NCI-H1048 (cell line): ENCODE measurements at places on chromosomes 2 and 18.

- no peak for DNase-seq
These were observed 23.8 kb downstream of the WDR75 start for GRCh38 chr2:189465076-189465475.

DNA sequence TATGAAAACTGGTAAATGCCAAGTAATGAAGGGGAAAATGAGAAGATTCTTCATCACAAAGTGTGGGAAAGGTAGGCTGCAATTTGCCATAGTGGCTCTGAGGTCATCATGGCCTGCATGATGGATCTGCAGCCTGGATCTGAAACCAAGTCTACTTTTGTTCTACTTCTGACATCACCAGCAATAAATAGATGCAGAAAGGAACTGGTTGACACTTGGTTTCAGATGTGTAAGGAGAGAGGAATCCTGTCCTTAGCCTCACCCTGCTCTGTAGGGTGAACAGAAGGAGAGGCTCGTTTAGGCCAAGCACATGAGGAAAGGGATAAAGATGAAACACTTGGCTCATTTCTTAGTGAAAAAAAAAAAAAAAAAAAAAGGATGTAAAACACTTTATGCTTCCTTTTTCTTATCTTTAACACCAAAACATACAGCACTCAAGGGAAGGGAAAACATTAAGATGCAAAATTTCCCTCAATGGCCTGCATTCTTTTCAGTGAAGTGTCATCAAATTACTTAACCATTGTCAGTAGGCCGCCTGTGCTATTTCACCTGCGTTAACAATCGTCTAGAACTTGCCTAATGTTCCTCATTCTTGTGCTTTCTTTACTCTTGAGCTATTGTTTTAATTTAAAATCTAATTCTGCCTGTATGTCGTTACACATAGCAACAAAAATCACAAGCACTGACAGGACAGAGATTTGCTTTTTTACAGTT is 3.9 kb downstream of the NEB start:
- no peak for DNase-seq

DNA sequence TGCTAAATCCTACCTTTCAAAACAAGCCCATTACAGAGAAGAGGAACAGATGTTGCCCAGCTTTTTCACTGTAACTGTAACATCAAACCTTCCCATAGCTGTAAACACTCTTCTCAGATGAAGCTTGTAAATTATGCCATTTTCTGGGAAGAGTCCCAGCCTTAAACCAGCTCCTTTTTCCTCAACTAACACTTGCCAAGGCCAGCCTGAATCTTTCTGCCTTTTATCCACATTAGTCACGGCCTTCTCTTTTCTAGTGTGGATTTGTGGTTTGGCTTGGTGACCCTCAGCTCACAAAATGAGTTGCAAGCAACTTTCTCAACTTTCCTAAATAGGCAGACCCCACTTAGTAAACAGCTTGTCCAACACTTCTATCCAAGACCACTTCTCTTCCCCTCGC is 90.2 kb downstream of the CABLES1 start:
- no peak for DNase-seq

DNA sequence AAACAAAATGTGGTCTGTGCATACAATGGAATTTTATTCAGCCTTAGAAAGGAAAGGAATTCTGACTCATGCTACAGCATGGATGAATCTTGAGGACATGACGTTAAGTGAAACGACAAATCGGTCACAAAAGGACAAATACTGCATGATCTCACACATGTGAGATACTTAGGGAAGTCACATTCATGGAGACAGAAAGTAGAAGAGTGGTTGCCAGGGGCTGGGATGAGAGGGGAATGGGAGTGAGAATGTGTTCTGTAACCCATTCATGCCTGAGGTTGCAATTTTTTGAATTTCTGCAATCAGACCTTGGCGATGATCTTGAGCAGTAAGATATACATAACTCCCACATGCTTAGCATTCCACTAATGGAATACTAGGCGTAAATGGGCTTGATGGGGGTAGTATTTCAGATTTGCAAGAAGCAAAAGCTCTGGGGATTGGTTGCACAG is 22.0 kb downstream of the FHL2 start:
- DNase-seq, result no peak

- DNase-seq, result no peak
These were observed 878.8 kb downstream of the RNF144A start for GRCh38 chr2:7795778-7796563.

DNA sequence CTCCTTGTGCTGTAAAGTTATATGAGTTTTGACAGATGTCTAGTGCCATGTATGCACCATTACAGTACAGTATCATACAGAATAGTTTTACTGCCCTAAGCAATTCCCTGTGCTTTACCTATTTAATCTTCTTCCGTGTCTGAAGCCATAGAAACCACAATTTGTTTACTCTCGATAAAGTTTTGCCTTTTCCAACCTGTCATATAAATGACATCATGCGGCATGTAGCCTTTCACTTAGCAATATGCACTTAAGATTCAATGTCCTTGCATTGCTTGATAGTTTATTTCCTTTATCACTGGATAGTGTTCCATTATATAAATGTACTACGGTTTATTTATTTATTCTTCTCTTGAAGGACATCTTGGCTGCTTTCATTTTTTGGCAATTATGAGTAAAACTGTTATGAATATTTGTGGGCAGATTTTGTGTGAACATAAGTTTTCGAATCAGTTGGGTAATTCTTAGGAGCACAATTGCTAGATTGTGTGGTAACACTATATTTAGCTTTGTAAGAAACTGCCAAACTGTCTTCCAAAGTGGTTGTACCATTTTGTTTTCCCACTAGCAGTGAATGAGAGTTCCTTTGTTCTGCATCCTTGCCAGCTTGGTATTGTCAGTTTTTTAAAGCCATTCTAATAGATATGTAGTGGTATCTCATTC is 136.8 kb upstream of the MAP3K20 start:
- no peak for DNase-seq

DNA sequence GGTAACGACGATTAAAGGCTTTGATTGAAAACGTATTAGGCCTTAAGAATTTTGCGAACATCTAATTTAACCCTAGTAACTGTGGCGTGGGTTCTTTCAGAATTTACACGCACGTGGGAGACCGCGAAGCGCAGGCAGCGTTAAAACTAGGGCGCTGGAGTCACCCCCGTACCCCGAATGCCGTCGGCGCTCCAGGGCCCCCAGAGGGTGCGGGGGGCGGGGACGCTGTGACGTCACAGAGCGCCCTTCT is 673 bp upstream of the SMCHD1 start:
- DNase-seq, result no peak

- no peak for DNase-seq
These were observed 284.7 kb upstream of the VWC2L start for GRCh38 chr2:214126135-214126534.

DNA sequence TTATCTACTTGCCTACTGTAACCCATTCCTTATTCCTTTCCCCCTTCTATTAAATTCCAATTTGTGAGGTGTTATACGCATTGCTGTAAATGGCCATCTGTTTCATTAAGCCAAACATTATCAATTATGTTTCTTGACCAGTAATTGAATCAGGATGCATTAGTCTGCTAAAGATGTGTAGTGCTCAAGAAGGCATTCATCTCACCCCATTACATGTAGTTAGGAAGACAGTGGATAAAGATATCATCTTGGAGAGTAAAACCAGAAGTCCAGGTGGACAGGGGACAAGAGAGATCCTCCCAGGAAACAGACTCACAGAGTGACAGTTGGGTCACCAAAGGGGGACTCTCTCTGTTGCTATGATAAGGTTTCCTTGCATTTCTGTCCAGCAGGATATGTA is 73.3 kb upstream of the FAM98A start:
- DNase-seq, result no peak

DNA sequence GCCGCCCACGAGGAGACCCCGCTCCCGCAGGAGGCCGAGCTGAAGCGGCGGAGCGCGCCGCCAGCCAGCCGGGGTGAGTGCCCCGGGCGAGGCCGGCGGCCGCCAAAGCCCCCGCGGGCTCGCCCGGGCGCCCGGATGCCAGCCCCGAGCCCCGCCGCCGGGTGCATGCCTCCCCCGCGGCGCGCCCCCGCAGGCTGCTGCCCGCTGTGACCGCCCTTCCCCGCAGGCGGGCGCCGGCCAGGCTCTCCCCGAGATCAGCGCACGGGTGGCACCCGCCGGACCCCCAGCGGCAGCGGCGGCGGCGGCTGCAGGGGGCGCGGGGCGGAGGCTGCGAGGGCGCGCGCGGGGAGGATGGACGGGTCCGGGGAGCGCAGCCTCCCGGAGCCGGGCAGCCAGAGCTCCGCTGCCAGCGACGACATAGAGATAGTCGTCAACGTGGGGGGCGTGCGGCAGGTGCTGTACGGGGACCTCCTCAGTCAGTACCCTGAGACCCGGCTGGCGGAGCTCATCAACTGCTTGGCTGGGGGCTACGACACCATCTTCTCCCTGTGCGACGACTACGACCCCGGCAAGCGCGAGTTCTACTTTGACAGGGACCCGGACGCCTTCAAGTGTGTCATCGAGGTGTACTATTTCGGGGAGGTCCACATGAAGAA is 470 bp downstream of the KCNF1 start:
- DNase-seq, result no peak

DNA sequence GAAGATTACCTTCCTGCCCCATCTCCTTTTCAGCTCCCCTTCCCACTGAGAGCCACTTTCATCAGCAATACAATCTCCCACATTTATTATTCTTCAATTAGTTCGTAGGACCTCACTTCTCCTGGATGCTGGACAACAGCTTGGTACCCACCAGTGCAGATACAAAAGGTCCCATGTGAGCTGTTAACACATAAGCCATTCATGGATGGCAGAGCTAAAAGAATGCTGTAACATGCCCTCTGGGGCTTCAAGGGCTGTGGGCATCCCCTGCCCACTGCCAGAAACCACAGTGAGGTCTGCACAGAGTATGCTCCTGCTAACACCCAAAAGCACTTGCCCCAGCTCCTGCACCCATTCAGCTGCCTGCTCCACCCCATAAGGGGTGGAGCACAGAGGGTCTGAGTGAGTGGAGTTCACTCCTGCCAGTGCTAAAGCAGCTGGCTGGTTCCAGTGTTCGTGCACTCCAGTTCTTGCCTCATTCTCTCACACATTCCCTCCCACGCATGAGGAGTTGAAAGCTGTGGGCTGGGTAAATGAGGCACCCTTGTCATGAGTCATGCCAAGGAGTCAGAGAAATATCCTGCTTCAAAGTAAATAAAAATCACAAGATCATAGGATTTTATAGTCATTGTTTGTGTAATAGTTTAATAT is 305.9 kb upstream of the TMEFF2 start:
- no peak for DNase-seq

GRCh38 chr2:164933671-164934189 is 21.6 kb downstream of the SLC38A11 start:
- no peak for DNase-seq

DNA sequence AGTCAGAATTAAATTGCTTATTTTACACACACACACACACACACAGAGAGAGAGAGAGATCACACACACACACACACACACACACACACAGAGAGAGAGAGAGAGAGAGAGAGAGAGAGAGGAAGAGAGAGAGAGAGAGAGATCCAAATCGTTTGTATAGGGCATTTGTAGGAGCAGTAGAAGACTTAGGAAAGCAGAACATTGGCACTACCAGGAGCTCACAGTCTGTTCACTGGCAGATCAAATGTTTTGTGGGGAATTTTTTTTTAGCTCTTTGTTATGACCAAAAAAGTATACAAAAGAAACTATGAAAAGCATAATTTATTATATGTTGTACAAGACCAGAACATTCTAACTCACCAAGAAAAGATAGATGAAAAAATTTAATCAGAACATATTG is 81.8 kb downstream of the MBD5 start:
- no peak for DNase-seq

- DNase-seq, result no peak
These were observed 109.7 kb upstream of the ARL5A start for GRCh38 chr2:151937966-151938365.

GRCh38 chr2:143698352-143698751 is 569.1 kb downstream of the ARHGAP15 start:
- DNase-seq, result no peak

DNA sequence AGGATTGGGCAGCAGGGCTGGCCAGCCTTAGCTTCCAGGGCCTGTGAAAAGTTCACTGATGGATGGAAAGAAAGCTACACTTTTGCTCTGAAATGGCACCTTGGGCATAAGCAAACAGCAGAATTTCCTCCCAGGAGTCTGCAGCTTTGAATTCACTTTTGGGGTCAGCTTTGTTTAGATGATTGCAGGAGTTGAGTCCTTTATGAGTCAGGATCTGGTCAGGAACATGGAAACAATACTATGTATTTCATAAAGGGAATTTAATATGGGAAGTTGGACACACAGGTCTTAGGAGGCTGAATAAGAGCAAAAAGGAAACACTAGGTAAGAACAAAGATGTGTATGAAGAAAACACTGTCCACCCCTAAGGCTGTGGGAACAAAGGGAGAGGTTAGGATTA is 345.3 kb downstream of the TSN start:
- DNase-seq, result no peak

- DNase-seq, result no peak
These were observed at the start of gene CDK15 for GRCh38 chr2:201806442-201807170. Gene CDK15, plus strand, starts transcription at chr2:201806537. Its CDS starts 128 bp downstream, at chr2:201806665.

GRCh38 chr18:36188916-36189315 is 1.6 kb downstream of the MOCOS start:
- no peak for DNase-seq

DNA sequence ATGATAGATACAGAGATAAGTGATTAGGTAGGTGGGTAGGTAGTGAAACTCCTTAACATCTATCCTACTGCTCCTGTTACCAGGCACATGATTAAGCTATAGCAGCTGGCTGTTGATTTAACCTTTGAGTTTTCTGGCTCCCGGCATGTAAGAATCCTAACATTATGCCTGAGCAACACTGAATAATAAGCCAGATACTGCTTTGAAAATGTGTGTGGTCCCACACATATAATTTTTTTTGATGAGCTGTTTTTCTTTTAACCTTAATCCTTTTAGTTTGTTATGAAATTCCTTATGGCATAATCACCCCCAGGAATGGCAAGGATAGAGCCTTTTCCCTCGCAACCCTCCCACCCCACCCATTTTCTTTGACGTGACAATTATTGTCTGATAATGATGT is 104.2 kb upstream of the NEUROD1 start:
- DNase-seq, result no peak

GRCh38 chr2:166917415-166917814 is 29.1 kb downstream of the XIRP2 start:
- no peak for DNase-seq

GRCh38 chr18:31983020-31983419 is 35.6 kb upstream of the RNF125 start:
- DNase-seq, result no peak

DNA sequence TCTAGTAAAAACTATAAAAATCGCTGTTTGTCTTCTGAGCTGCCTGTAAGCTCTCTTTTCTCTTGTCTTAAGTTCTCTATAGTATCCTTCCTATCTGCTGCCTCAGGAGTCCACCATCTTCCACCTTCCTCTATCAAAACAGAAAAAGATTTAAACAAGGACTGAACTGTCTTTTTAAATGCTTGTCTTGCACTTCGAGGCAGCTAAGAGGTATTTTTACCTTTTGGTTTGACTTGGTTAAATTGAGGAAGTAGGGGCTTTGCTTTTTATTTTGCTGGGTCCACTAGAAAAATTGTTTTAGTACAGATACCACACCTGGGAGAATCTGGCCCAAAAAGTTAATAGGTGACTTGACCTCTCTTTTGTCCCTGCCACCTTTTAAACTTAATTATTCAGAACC is 12.2 kb downstream of the SESTD1 start:
- no peak for DNase-seq
